ENCODE measurements at places on chromosomes 16 and 17.

DNA sequence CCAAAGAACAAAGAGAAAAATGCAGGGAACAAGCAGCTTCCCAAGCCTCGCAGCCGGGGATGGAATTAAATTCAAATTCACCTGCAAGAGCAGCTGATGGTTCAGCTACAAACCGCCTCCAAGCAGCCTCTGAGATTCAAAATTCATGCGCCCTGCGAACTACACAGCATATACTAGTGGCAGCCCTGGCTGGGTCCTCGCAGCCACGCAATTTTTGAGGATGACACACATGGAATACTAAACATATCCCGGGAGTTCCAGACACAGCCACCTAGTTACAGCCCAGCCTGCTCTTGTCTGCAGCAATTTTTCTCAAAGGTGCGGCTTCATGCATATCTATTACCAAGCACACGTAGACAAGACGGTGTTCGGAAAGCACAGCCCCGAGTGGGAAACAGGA lies 35.9 kb upstream of the KIFC3 start:
- 0 out of 2 replicates have a peak overlapping the region, but pooled peaks have one; percentile 38 for H3K27ac ChIP-seq
- no peaks in the 10 kb centered on the region for H3K36me3 ChIP-seq
- H3K27me3 ChIP-seq, result no peaks in the 10 kb centered on the region
- DNase-seq, result no peak
- H3K4me3 ChIP-seq, result no peak overlapping the region

- H3K36me3 ChIP-seq, result 0 out of 2 replicates have a peak, but pooled peaks cover 2% of the 10 kb centered on the region
- H3K4me1 ChIP-seq, result peaks cover 13% of the 10 kb centered on the region
- DNase-seq, result no peak
- H3K27ac ChIP-seq, result no peak overlapping the region
- H3K4me3 ChIP-seq, result no peak overlapping the region
- no peaks in the 10 kb centered on the region for H3K27me3 ChIP-seq
These were observed 41.9 kb downstream of the PIGL start for GRCh38 chr17:16258901-16259300.

DNA sequence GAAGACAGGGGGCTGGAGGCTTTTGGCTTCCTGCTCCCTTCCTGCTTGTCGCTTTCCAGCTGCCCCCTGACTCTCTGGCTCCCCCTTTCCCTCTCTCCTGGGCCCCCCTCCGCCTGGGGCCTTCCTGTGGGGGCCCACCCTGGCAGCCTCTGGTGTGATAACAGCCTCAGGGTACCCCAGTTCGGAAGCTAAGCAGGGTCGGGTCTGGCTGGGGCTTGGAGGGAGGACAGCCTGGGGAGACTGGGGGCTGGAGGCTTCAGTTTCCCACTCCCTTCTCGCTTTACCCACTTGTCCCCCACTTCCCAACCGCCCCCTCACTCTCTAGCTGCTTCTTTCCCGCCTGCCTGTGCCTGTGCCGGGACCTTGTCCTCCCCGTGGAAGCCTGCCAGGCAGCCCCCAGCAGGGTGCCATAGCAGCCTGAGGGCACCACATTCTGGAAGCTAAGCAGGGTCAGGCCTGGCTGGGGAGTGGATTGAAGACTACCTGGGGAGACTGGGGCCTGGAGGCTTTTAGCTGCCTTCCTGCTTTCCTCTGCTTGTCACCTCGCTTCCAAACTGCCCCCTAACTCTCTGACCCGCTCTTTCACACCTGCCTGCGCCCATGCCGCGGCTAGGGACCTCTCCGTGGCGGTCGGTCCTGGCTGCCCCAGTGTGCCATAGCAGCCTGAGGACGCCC lies 2275.5 kb downstream of the TP53TG3F start:
- H3K36me3 ChIP-seq, result peaks cover 71% of the 10 kb centered on the region
- H3K4me1 ChIP-seq, result no peaks in the 10 kb centered on the region
- no peak overlapping the region for H3K4me3 ChIP-seq
- H3K27ac ChIP-seq, result no peak overlapping the region
- H3K27me3 ChIP-seq, result peaks cover 16% of the 10 kb centered on the region
- DNase-seq, result no peak

GRCh38 chr17:44217738-44218343 lies 1.6 kb downstream of the UBTF start:
- peak overlapping the region; percentile 91 for H3K27ac ChIP-seq
- peak overlapping the region; percentile 82 for H3K4me3 ChIP-seq
- no peak for DNase-seq
- peaks cover 19% of the 10 kb centered on the region for H3K4me1 ChIP-seq
- H3K27me3 ChIP-seq, result no peaks in the 10 kb centered on the region

DNA sequence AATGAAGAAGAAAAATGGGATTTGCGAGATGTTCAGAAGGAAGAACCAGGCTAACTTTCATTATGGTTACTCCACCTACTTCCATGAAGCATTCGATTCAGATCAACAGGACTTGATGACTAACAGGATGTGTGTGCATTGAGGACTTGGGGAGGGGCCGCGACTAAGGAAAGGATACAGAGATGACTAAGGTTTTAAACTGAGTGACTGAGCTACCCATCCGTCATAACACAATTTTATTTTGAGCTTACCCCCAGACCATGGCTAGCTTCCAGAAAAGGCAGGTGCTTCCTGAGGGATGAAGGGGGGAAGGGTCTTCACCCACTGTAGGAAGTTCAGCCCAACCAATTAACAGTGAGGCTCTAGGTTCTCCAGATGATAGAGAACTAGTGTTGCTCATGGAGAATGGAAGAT lies 2.5 kb upstream of the CDYL2 start:
- no peaks in the 10 kb centered on the region for H3K4me1 ChIP-seq
- DNase-seq, result no peak
- no peak overlapping the region for H3K27ac ChIP-seq

Data from WTC11 (cell line).